ENCODE measurements at places on chromosomes 1 and 21. TPM values are rescaled to one million over a fixed set of nuclear protein-coding genes. Genes with fewer than 3 reads are reported as not detected.

The NR1I3 gene
- not detected for polyA plus RNA-seq

The PLA2G2F gene
- not detected for polyA plus RNA-seq

- DNase-seq, result no peak
Measured at GRCh38 chr1:93635614-93636543, 45.8 kb downstream of the BCAR3 start.

- no peak for DNase-seq
Measured at GRCh38 chr1:203638950-203639349, 12.3 kb downstream of the ATP2B4 start.

GRCh38 chr1:241934201-241934848 lies 23.2 kb upstream of the BECN2 start:
- DNase-seq, result peak; percentile 23
